ENCODE measurements at places on chromosomes 5 and 9.

GRCh38 chr5:66717455-66718373, 121.5 kb downstream of the MAST4 start:
- no peak for DNase-seq

GRCh38 chr5:141729387-141730006, 47.5 kb upstream of the ARAP3 start:
- DNase-seq = no peak

GRCh38 chr5:94508461-94509148, 109.8 kb downstream of the KIAA0825 start:
- no peak for DNase-seq

- DNase-seq = no peak
Observed at GRCh38 chr5:147387109-147387508, 122.8 kb downstream of the DPYSL3 start.

DNA sequence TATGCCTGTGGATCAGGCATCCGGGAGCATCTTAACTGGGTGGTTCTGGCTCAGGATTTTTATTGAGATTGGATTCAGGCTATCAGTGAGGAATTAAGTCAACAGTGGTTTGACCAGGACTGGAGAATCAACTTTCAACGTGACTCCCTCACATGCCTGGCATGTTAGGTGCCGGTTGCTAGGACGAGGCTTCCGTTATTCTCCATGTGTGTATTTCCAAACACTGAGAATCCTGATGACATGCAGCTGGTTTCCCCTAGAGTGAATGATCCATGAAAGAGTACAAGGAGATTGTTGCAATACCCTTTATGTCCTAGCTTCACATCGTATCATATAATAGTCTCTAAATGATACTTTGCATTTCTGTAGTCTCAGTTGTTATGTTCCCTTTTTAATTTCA, 529.2 kb downstream of the ANXA1 start:
- DNase-seq = no peak

DNA sequence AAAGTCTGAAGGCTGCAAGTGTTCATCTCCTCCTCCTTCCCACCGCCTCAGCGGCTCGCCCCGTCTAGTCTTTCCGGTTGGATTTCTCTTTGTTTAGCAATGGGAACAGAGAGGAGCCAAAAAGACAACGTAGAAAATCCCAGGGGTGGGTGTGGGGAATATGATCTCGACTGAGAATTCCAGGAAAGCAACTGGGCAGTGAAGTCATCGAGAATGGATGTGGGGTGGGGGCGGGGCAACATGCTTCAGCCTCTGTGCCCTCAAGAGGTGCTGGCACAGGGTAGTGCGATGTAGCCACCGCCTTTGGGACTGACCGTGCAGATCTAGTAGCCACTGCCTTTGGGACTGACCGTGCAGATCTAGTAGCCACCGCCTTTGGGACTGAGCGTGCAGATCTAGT, 12.9 kb downstream of the MSX2 start:
- no peak for DNase-seq

DNA sequence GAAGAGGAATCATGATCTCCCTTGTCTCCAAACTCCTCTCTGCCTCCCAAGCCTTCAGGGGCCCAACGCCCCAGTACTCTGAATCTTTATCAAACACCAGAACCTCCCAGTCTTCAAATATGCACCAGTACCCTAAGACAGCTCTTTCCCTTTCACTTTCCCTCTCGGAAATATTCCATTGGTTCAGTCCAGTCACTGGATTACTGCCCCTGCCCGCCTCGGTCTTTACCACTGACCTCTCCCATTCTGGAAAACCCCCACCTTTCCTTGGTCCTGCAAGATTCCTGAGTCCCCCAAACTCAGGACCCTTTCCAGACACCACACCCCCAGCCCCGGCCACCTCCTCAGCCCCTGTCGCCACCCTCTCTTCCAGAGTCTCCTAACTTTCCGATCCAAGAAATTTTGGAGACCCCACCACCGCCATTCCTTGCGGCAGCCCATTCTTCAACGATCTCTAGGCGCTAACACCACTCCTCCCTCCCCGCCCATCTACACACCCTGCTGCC, 674 bp downstream of the C5orf15 start:
- DNase-seq = no peak

Data from activated CD4-positive, CD25-positive, alpha-beta regulatory T cell (primary cell).